ENCODE measurements at places on chromosomes 3 and 15.

GRCh38 chr3:10998542-10998941 is 6.0 kb downstream of the SLC6A1 start:
- no peak for DNase-seq

DNA sequence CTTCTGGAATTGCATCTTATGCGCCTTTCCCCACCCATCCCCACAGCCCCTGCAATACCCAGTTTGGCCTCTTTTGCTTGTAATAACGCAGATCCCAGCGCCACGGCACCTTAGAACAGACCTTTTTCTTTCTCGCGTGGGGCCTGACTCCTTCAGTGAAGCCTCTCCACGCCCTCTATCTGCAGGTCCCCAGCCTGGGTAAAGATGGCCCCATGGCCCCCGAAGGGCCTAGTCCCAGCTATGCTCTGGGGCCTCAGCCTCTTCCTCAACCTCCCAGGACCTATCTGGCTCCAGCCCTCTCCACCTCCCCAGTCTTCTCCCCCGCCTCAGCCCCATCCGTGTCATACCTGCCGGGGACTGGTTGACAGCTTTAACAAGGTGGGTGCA is 594 bp downstream of the CRELD1 start:
- DNase-seq: no peak

DNA sequence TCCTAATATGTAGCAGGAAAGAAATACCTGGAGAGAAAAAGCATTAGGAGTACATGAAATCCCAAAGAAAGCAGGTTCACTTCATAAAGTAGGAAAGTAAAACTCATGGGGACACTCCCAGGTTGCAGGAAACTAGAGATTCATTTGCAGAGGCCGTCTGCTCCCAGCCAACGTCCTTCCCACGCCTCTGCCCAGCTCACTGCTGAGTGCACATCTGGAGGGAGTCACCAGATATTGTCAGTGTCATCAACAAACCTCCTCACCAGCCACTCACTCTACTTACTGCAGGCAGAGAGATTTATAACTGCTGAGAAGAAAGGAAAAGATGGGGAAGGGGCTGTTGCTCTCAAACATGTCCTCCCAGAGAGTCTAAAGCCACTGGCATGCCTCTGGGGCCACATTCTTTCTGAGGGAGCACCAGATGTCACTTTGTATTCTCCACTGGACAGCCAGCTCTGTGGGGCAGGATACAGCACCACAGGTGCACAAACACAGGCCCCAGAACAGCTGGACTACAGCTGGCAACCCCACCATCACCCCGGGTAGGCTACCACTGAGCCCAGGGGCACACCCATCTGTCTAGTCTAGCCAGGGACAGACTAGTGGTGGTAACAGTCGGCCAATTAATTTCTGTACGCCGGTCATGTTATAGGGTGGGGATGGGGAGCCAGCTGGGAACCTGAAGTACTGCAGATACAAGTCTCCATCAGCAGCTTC is 64.5 kb downstream of the NPTN start:
- DNase-seq: no peak

- DNase-seq: no peak
Observed at GRCh38 chr3:133937756-133938601, 42.3 kb upstream of the RAB6B start.

- no peak for DNase-seq
Observed at GRCh38 chr3:76300746-76301145, 515.4 kb upstream of the ZNF717 start.

DNA sequence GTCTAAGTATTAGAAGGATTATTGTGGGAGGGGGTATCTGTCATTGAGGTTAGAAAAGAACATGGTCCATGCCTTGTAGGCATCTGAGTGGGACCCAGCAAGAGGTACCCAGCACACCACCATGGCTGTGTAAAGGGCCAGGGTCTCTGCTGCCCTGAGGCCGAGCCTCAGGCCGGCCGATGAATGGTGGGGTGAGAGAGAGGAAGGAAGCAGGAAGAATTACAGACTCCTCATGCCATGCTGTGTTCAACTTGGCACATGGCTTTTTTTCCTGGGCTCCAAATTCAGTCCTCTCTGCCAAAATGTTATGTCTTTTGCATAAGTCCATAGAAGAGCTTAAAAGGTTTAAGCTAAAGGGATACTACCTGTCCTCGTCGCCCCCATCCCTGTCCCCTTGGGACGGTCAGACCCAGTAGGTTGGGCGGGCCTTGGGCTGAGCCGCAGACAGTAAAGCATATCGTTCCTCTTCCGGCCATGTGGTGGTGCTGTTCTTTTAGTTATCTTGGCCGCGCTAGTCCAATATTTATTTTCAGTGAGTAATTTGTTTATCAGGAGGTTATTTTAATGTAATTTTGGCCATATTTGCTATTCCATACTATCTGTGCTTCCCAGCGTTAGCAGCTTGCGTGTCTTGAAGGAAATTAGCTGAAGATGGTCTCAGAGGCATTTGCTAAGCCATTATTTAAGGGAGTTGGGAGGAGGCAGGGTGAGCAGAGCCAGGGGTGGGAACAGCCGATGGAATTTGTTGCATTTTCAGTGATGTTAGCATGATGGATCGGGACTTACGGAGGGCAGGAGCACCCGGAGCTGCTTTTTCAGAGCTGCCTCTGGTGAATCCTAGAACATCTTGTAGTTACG is 152.4 kb downstream of the AGBL1 start:
- DNase-seq: no peak

DNA sequence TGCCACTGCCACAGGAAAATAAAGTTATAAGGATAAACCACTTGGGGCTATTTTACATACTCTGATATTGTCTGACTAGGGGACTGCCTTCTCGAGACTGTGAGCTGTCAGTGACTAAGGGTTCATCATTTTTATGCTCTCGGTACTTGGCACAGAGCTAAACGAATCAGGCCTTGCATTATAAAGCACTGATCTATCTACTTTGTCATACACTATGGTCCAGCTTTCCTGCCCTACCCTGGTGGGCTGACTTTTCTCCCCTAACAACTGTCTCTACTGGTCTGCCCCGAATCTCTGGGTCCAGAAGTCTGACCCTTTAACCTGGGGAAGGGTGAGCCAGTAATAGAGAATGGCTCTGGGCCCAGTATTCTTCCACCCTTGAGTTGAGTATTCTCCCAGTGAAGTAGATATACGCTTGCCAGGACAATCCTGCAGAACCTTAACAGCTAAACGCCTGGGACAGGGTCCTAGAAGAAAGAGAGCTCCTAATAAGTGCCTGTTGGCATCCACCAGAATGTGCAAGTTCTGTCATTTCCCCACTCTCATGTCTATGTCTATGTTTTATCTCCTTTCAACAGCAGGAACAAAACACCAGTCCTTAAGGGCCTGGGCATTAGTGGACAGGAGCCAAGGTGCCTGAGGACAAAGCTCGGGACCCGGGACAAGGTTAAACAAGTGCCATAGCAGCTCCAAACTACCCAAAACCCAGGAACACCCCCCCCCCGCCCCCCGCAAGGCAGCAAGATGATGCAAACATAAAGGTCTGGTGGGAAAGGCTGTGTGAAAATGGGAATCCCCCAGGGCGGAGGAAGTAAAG is 1.2 kb downstream of the LARP6 start:
- DNase-seq: no peak

DNA sequence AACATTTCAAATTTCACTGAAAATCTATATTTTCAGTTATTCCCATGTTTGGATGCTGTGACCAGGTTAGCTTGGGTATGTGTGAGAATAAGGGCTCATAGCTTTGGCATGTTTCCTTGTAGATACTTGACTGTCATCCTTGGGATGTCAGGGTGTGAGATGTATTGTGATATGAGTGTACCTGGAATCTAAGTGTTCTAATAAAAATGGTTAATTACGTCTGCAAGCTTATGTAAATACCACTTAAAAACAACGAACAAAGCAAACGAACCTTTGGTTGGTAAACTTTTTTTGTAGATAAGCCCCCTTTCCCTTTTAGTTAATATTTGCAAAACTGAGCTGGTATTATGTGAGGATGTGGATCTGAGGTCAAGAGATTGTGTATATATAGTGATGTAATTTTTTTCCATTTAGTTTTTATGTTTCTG is 63.5 kb downstream of the FNDC3B start:
- no peak for DNase-seq

DNA sequence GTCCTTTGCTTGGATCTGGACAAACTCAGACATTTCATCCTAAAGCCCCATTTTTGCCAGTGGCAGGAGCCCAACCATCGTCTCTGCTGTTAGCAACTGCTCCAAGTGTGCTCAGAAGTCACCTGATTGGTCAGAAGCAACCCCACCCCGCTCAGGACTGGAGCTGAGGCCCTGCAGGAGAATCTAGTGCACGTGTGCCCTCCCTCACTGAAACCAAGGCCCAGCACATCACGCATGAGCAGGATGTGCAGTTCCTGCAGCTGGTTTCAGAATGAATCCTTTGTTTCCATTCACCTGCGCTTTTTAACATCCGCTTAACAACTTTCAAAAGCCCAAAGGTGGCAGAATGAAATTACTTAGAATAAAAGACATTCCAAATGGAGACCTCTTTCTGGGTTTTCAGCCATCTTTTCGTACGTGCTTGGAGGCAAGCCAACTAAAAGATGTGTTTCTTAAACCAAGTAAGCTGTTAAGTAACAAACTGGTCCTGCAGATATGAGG is 81.2 kb downstream of the SRGAP3 start:
- peak; percentile 49 for DNase-seq

- DNase-seq: no peak
Observed at GRCh38 chr15:92288755-92289154, 104.9 kb upstream of the ST8SIA2 start.

DNA sequence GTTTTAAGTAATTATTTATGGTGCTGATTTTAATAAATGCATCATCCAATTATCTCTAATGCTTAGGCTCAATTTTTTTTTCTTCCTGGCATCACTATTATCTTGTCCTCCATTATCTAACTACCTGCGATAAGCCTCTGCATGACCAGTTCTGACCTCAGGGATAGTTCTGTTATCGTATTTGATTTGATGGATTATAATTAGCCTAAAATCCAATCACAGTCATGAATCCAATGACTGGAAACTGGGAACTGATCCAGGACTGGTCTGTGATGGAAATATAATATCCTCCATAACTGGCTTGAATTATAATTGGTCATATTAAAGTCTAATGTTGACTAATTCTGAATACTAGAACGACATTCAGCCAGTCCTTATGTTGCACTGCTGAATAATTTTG is 1.1 kb downstream of the MYH15 start:
- DNase-seq: no peak

DNA sequence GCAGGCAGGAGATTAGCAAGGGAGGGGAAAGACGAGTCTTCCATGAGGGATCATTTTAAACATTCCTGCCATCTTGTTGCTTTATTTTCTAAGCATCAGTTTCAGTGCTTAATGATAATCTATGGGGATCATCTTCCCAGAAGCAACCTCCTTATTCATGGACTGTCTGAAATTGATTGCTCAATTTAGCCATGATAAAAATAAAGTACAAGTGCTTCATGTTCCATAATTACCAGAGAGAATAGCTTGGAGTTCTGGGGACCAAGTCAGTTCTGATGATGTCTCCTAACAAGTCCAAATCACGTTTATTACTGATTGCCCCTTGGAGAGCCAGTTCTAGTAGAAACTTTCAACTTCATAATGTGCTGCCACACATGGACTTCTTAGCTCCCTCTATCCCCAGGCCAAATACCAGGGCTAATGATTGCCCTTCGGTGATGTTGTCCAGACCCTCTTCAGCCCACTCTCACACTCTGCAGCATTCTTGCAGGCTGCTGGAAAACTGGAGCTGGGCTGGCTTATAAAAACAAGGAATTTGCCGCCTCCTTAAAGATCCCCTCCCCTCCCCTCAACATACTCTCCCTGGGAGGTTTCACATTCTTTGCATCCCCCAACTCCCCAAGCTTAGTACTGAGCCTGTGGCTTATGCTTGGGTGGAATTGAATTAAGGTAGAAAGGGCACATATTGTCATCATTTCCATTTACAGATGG is 222.1 kb upstream of the ADAMTS9 start:
- DNase-seq: no peak

DNA sequence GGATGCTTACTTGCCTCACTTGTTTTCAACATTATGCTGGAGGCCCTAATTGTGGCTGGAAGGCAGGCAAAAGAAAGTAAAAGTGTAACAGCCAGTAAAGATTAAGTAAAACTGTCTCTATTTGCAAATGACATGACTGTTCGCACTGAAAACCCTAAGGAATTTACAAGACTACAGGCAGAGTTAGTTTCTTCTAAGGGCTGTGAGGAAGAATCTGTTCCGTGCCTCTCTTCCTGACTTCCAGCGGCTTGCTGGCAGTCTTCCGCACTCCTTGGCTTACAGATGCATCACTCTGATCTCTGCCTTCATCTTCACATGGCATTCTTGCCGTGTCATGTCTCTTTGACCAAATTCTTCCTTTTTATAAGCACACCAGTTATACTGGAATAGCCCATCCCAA is 86.1 kb downstream of the DLG1 start:
- no peak for DNase-seq

DNA sequence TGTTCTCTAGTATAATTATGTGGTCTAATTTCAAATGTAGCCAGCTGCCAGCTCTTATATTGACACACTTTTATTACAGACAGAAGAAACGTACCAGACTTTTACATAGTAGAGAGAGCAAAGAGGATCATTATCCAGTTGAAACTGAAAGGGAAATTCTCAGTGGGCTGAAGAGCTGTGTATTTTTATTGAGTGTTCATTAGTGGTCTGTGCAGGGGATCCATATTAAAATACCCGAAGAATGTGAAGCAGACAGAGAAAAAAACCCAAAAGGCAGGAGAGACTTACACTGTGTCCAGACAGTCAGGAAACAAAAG is 41.3 kb downstream of the MYRIP start:
- DNase-seq: no peak
